ENCODE measurements at places on chromosomes 16 and 17. TPM values are rescaled to one million over a fixed set of nuclear protein-coding genes. Genes with fewer than 3 reads are reported as not detected.

DNA sequence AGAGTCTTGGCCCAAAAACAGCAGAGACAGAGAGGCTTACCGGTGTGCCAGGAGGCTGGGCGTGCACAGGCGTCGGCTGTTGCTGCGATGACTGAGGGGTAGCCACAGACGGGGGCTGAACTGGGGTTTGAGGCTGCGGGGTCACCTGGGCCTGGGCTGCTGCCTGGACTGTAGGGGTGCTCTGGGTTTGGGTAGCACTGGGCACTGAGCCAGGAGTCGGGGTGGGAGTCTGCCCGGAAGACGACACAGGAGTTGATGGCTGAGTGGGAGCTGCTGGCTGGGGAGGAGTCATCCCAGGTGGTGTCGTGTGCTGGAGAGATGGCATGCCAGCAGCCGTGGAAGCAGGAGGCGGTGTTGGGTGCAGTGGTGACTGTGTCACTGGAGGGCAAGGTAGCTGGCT lies 53.2 kb upstream of the TRAP1 start:
- DNase-seq = no peak

- DNase-seq = no peak
Measured at GRCh38 chr17:10033959-10034358, 128.9 kb upstream of the RCVRN start.

- no peak for DNase-seq
Measured at GRCh38 chr16:29029168-29029994, 44.5 kb downstream of the LAT start.

GRCh38 chr17:17364338-17364667 lies 61.1 kb downstream of the NT5M start:
- no peak for DNase-seq

The ITGAD gene
- not detected for total RNA-seq

DNA sequence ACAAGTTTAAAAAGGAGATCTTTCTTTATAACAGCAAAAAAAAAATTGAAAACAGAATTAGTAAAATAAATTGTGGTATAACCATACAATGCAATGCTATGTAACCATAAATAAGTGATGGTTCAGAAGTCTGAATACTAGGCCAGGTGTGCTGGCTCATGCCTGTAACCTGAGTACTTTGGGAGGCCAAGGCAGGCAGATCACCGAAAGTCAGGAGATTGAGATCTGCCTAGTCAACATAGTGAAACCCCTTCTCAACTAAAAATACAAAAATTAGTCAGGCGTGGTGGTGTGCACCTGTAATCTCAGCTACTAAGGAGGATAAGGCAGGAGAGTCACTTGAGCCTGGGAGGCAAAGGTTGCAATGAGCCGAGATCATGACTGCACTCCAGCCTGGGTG lies 34.6 kb downstream of the CCT6B start:
- no peak for DNase-seq

The CHTF18 gene
- total RNA-seq = 3.1 TPM

The SEPTIN12 gene
- not detected for total RNA-seq

- peak; percentile 56 for DNase-seq
Measured at GRCh38 chr16:2473999-2474876, 689 bp upstream of the TBC1D24 start.

DNA sequence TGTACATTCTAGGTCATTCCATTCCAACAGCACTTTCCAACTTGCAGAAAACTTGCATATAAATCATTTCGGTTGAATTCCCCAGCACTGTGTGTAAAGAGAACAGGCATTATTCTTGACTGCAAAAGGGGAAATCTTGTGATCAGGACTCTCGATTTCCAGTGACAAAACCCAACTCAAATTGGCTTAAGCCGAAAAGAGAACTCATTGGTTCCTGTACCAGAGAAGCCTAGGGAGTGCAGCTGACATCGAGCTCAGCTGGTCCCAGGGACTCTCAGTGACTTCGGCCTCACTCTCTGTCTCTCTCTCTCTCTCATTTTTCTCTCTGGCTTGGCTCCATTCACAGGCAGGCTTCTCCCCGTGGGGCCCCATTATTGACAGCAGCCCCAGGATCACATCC lies 30.7 kb downstream of the CD300LF start:
- DNase-seq = no peak

The CDT1 gene
- total RNA-seq = 0.63 TPM

DNA sequence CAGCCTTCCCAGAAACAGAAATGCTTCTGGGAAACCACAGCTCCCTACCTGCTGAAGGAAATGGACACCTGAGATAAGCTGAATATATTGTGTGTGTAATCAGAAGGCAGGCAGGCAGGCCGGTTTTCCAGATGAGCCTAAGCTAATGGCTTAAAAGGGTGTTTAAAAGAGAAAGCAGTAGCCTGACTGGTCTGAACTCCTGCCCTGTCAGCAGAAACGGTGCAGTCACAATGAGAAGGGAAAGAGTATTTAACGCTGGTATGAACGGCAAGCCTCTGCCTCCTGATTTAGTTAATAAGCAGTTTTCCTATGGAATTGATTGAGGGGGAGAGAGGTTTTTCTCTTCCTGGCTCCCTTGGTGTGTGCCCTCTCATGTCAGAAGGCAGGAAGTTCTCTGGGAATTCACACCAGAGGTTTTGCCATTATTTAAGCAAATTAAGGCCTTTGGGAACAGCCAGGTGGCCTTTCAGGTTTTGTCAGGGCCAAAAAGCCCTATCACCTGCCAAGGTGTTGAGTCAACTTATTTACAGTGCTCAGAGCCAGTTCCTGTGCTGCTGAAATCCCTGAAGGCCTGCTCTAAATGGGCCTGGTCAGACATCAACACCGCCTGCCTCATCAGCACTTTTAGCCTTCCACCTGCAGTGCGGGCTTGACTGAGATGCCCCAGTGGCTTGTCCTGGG lies 41.6 kb downstream of the CDH1 start:
- DNase-seq = no peak

DNA sequence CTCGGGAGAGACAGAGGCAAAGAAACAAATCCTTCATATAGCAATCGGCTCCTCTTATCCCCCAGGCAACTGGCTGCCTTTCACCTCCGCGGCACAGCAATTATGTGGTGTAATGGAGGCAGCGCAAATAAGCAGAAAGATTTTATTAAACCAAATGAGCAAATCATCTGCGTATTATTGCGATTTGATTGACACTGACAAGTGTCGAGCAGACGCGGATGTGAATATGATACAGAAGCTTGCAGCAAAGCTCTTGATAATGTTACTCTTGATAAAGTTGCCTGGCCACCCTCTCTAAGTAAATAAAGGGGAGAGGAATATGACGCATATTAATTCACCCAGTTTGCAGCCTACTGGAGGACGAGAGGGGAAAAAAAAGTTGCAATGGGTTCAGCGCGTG lies 26.5 kb upstream of the AKTIP start:
- no peak for DNase-seq

GRCh38 chr16:3946604-3947180 lies 66.2 kb upstream of the CREBBP start:
- DNase-seq = no peak

GRCh38 chr16:1825381-1825863 lies 1.2 kb downstream of the HAGH start:
- no peak for DNase-seq

DNA sequence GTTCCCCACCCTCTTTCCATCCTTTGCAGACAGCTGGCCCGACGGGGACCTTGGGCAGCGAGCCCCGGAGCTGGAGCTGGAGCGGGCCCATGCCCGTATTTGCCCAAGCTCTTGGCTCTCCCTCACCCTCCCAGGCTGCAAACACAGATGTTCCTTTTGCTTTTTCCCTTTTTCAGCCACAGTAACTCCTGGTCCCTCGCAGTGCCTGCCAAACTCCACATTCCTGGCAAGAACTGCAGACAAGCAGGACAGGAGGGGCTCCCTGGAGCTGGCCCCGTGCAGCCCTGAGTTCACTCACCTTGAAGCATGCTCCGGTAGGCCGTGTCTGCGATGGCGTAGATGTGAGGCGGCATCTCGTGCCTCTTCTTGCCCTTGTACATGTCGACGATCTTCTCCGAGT lies 33.9 kb downstream of the MYH11 start:
- DNase-seq = no peak

- DNase-seq = no peak
Measured at GRCh38 chr17:61323003-61323908, 76.4 kb upstream of the TBX2 start.

DNA sequence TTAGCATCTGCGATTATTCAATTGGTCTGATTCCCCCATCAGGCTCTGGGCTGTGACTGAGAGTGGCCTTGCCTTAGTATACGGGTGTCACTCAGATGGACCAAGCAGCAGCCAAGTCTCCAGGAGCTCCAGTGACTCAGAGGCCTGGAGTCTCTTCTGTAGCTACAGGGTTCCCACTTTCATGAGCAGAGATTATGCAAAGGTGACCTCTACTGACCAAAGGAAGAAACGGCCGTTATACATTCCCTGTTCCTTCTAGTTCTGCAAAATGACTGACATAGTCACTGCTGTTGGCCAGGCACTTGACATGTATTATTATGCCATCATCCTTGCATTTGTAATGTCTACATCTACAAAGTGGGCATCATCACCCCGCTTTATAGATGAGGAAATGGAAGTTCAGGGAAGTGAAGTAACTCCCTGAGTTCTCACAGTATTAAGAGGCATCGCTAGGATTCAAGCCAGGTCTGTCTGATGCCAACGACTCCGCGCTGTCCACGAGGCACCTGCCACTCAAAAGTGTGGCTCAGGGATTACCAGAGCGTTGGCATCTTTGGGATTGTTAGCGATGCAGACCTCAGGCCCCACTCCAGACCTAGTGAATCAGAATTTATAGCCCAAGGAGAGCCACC lies 23.3 kb downstream of the SLC38A7 start:
- DNase-seq = peak; percentile 27

GRCh38 chr16:8120001-8120400 lies 470.3 kb downstream of the TMEM114 start:
- no peak for DNase-seq

GRCh38 chr17:77728474-77728795 lies 230.1 kb upstream of the TNRC6C start:
- DNase-seq = no peak

DNA sequence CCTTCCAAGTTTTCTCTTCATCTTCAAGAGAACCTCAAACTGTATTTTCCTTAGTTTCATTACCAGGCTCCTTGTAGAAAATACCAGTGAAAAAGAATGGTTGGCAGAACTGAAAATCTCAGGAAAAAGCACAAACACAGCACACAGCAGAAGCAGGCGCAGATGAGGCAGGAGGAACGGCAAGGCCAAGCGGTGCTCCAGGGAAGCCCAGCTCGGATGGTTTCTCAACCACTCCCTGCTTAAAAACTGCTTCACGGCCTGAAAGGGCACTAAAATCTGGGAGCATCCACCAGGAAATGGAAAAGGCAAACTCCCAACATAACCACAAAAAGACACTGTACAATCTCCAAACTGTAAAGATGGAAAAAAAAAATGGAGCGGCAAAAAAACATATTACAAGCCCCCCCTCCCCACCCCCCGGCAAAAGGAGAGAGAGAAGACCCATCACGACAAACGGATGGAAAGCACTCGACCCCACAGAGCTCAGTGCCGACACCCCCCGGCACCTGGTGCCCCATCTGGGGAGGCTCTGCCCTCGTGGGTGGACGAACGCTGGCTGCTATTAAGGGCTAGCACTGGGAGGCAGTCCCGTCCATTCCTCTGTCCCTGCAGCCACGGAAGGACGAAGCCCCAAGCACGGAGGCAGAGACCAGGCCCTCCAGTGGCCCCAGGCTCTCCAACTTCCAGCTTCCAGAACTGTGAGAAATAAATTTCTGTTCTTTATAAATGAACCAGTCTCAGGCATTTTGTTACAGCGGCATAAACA lies 127.5 kb downstream of the ZNF778 start:
- no peak for DNase-seq

Measured in left ventricle myocardium inferior (tissue), 1 donor.